ENCODE measurements at places on chromosomes 7 and 10.

- DNase-seq, result no peak
Observed at GRCh38 chr7:128911423-128912031, 1.0 kb upstream of the KCP start.

DNA sequence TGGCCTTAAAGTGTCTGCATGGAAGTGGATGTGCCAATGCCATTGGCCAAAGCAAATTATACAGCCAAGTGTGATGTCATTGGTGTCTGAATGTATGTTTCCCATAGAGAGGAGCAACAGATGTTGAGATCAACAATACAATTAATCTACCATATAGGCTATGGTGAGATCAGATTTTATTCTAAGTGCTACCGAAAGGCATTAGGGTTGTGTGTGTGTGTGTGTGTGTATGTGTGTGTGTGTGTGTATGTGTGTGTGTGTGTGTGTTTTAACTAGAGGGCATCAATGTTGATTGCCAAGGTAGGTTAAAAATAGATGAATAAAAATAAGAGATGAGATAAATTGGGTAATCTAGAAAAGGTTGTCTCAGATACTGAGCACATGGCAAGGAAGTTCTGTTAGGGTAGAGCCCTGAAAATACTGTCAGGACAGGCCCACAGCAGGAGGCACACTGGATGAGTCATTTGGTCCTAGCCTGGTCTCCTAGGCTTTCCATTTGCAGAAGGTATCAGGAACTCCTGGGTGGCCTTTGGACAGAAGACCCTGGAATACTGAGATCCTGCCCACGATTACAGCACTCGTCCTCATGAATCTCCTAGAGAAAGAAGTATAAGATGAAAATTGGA, 446.0 kb upstream of the PODXL start:
- DNase-seq, result no peak

- no peak for DNase-seq
Observed at GRCh38 chr10:48610585-48611093, 5.8 kb upstream of the ARHGAP22 start.

GRCh38 chr7:91569728-91570457, 305.7 kb downstream of the FZD1 start:
- no peak for DNase-seq

- no peak for DNase-seq
Observed at GRCh38 chr10:131724891-131725580, 175.8 kb upstream of the PPP2R2D start.

- DNase-seq, result no peak
Observed at GRCh38 chr10:247480-247879, 112.2 kb downstream of the ZMYND11 start.

DNA sequence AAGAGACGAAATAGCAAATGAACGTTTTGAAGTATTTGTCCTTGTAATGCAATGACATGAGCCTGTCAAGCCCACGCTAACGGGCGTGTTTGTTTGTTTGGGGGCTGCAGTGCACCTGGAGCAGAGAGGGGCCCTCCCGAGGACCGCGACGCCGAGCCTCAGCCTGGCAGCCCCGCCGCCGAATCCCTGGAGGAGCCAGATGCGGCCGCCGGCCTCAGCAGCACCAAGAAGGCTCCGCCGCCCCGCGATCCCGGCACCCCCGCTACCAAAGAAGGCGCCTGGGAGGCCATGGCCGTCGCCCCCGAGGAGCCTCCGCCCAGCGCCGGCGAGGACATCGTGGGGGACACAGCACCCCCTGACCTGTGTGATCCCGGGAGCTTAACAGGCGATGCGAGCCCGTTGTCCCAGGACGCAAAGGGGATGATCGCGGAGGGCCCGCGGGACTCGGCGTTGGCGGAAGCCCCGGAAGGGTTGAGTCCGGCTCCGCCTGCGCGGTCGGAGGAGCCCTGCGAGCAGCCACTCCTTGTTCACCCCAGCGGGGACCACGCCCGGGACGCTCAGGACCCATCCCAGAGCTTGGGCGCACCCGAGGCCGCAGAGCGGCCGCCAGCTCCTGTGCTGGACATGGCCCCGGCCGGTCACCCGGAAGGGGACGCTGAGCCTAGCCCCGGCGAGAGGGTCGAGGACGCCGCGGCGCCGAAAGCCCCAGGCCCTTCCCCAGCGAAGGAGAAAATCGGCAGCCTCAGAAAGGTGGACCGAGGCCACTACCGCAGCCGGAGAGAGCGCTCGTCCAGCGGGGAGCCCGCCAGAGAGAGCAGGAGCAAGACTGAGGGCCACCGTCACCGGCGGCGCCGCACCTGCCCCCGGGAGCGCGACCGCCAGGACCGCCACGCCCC, 118.5 kb downstream of the CYTH3 start:
- DNase-seq, result no peak

GRCh38 chr7:44971902-44972441, 6.8 kb downstream of the MYO1G start:
- DNase-seq, result no peak

DNA sequence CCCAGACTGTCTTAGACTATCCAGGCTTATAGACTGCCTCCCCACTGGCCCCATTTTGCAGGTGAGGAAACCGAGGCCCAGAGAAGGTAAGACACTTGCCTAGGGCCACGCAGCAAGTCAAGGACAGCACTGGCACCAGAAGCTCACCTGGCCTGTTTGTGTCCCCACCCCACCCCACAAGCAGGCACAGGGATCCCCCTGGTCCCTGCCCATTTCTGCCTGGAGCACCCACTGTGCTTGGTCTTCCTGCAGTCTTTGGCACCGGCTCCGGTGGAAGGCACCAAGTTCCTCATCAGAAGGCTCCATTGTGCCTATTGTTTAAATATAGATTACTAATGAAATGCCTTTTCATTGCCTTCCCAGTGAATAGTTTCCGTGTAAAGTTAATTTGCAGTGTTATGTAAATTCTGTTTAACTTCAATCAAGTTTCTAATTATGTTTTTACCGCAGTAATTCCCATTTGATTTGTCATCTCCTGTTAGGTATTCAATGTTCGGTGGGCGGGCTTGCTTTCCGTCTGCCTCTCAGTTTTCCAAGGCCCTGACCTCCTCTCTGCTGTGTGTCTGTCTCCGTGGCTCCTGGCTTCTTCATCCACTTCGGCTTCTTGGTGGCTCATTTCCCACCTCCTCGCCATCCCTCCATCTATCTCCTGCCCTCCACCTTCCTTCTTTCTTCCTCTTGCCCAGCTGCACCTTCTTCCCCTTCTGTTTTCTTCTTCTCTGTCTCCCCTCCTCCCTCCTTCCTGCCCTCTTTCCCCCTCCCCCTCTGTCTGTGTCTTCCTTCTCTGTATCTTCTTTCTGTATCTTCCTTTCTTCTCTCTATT, 75.8 kb downstream of the ZMIZ1 start:
- no peak for DNase-seq

GRCh38 chr7:18570441-18570840, 74.9 kb downstream of the HDAC9 start:
- DNase-seq, result no peak

- DNase-seq, result no peak
Observed at GRCh38 chr10:124916098-124916584, 25.8 kb upstream of the ZRANB1 start.

GRCh38 chr10:103719036-103719435, 136.3 kb downstream of the SH3PXD2A start:
- no peak for DNase-seq

- DNase-seq, result no peak
Observed at GRCh38 chr10:104049504-104050250, 36.0 kb downstream of the COL17A1 start.

DNA sequence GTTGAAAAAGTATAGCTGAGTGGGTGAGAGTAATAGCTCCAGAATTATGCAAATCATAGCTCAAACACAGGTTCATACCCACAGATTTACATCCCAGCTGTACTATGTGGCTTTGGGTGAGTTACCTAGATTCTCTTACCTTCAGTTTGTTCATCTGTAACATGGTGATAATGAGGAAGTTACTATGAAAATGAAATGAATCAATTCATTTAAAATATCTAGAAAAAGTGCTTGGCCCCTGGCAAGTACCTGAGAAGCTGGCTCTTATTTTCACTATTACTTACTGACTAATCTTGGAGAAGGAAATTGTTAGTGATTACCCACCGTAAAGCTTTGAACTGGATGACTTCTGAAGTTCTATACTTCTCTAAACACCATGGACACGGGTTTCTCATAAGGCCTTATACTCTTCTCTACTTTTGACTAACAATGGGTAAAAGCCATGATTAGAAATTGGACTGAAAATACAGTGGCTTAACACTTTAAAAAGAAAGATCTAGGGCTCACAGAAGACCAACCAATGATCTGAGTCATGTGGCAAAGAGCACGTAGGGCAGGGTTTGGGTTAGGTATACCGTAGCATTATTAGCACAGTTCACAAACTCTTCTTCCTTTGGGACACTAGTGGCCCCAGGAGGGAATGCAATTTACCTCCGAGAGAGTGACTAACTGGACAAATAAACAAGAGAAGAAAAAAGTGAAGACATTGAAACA, 149.2 kb downstream of the PLPP4 start:
- no peak for DNase-seq

GRCh38 chr7:115297656-115298055, 375.8 kb downstream of the MDFIC start:
- no peak for DNase-seq

DNA sequence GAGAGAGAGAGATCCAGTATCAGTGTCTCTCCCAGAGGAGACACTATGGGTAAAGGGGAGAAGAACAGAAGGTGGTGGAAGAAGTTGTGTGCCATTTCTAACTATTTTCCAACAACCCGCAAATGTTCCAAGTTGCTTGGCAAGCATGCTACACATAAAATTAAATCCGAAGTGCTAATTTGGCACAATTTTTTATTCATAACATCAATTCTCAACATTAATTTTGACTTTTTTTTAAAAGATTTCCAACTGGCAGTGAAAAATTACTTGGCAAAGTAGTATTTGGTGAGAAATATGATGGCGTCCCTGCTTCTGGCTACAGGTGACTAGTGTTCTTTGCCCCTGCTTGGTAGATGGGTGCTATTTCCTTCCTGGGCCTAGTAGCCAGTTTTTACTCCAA, 622.0 kb downstream of the SORCS1 start:
- no peak for DNase-seq

DNA sequence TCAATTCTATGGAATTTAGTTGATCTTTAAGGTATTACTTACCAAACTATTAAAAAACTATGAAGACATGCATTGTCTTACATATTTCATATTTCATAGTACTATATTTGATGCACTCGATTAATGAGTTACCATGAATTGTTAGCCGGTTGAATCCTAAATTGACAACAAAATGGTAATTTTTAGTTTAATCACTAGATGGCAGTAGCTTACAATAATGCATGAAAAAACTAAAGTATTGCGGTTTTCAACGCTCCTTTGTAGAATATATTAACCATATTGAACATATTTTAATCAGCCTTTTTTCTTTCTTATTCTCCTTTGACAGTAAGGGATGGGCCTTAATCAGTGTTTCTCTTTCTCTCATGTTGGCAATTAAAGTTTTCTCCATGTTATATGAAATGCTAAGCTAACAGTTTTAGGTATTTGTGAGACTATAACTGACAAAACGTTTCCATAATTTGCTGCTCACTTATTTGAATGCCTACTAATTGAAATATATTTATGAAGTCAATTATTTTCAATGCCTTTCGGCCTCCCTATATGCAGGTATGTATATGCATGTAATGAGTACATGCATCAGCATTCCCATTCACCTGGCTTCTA, 48.5 kb upstream of the ARL4A start:
- DNase-seq, result peak; percentile 60

GRCh38 chr7:117158941-117159697, 163.7 kb downstream of the WNT2 start:
- DNase-seq, result no peak

GRCh38 chr7:14900051-14900450, 2.5 kb downstream of the DGKB start:
- no peak for DNase-seq

GRCh38 chr10:112389271-112389822, 15.4 kb downstream of the ACSL5 start:
- DNase-seq, result peak; percentile 53

GRCh38 chr7:148700661-148701064, 2.0 kb downstream of the CUL1 start:
- peak; percentile 55 for DNase-seq

DNA sequence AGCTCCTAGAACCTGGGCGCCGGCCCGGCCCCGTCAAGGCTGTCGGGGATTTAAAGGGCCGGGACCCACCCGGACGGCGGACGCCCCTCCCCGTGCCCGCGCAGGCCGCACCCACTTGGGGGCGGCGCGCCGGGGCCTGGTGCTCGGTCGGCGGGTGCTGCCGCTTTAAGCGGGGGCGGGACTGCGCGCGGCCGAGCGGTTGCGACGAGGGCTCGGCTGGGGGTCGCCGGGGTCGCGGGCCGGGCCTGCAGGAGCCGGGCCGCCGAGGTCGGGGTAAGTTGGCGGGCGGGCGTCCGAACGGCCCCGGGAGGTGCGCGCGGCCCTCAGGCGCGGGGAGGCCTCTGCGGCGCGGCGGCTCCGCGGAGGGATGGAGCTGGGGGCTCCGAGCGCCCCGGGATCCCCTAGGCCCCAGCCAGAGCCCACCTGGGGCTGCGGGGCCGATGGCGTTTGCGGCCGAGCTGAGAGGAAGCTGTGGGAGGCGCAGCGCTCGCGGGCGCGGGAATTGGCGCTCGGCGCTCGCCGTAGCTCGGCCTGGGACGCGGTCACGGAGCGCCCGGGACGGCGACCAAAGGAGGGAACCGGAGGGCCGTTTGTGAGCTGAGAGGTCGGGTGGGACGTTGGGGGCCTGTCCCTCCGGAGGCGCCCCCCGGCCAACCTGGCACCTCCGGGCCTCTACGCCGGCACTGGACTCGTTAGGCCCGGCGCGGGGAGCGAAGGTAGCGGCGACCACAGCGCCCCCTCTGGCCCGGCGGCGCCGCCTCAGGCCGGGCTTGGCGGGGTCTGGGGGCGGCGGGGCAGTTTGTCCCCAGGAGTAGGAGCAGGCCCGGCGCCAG, at the start of gene TRRAP:
Gene TRRAP (plus strand): TSS at position 168 of the 833 bp plus-strand sequence. CDS start 2,619 bp downstream, outside the sequence.
- DNase-seq, result peak; percentile 80

DNA sequence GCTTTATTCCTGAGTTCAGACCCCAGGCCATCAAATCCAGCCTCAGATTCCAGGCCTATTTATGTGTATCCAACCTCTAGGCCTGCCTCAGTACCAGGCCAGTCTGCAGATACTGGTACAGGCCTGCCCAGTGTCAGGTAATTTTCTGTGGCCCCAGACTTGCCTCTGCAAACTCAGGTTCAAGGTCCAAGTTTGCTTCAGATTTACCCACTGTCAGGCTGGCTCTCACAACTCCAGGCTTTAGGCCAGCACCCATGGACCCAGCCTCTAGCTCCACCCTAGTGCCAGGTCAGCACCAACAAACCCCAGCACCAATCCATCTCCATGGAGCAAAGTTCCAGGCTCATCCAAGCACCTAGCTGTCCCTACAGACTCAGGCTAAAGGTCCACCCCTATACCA, 169.7 kb downstream of the ITGB1 start:
- no peak for DNase-seq

- no peak for DNase-seq
Observed at GRCh38 chr10:89609833-89610346, 35.2 kb downstream of the PANK1 start.

- DNase-seq, result no peak
Observed at GRCh38 chr10:36345807-36346206, 703.7 kb upstream of the FZD8 start.

GRCh38 chr10:48802611-48803071, 118.0 kb downstream of the WDFY4 start:
- DNase-seq, result no peak

All from CD4-positive, alpha-beta T cell treated with Interleukin-10 for 1 hour (primary cell).